Effector CD4-positive, alpha-beta T cell (primary cell): ENCODE measurements at places on chromosomes 11 and 22.
A peak's percentile ranks its signal among the peaks of the same experiment; 100 is the strongest.

GRCh38 chr11:107962181-107962580 lies 33.9 kb downstream of the RAB39A start:
- no peak for DNase-seq

DNA sequence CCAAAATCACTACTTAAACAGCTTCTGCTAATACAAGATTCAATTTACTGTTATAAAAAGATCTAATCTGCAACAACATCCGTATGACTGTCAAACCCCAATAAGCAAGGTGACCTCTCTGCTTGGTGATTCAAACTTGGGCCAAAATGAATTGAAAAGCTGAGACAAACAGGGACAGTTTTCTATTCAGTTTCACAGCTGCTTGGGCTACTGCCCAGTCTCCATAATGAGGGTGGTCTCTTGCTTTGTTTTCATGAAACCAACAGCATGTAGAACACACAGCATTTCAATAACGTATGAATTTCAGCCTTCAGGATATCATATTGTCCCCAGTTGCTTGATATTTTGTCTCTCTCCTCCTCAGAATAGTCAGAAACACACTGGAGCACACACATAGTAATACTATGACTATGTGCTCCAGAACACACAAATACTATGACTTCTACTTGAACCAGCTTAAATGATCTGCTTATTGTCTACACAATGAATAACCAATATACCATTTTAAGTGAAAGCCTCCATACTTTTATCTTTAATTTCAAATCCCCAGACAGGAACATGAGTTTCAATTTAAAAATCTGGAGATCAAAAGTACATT lies 285.0 kb downstream of the TTC28 start:
- no peak for DNase-seq

GRCh38 chr11:7079545-7080135 lies 9.2 kb upstream of the RBMXL2 start:
- no peak for DNase-seq

GRCh38 chr11:17423533-17424310 lies 35.3 kb upstream of the KCNJ11 start:
- DNase-seq, result no peak

GRCh38 chr22:22357024-22357883 lies 112.7 kb downstream of the VPREB1 start:
- peak; percentile 57 for DNase-seq

DNA sequence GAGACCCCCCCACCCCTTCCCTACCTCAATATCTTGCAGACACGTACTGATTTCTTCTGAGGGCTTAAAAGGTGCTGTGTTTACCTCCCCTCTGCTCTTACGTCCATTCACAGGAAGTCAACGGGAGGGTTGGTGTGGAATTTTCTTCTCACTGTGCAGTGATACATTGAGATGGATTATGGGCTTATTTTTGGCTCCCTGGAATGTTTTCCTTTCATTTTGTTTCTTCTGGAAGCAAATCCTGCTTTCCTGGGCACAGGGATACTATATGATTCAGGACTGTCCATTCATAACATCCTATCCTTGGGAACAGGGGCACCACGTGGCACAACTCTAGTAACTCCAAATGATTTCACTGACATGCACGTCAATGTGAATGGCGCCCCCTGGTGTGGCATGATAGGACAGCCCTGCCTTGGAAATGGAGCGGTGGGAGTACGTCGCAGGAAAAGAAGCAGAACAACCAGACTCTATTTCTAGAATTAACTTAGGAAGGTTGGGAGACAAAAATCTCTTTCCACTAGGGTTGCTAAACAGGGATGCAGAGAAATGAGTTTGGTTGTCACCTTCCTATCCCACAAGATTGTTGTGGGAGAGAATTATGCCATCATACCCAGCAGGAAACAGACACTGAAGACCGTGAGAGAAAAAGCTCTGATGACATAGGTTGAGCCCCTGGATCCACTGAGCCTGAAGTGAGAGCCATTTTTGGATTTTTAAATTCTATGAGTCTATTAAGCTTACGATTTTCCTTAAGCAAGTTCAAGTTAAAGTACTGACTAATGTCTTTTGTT lies 146.5 kb upstream of the RAG2 start:
- peak; percentile 25 for DNase-seq

DNA sequence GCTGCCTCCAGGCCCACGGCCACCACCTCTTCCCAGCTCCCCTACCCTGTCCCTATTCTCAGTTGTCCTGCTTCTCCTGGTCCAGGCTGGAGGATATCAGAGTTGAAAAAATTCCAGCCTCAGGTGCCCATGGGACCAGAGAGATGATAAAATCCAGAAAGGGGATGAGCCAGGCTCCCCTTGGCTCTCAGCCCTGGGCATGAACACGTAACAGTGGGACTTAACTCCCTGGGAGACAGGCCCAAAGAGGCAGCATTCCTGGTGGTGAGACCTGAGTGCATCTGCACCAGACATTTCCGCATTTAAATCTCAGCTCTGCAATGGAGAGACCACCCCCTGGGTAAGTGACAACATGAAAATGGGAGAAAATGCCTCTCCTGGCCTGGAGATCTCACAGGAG lies 10.4 kb upstream of the SLC39A13 start:
- DNase-seq, result no peak

DNA sequence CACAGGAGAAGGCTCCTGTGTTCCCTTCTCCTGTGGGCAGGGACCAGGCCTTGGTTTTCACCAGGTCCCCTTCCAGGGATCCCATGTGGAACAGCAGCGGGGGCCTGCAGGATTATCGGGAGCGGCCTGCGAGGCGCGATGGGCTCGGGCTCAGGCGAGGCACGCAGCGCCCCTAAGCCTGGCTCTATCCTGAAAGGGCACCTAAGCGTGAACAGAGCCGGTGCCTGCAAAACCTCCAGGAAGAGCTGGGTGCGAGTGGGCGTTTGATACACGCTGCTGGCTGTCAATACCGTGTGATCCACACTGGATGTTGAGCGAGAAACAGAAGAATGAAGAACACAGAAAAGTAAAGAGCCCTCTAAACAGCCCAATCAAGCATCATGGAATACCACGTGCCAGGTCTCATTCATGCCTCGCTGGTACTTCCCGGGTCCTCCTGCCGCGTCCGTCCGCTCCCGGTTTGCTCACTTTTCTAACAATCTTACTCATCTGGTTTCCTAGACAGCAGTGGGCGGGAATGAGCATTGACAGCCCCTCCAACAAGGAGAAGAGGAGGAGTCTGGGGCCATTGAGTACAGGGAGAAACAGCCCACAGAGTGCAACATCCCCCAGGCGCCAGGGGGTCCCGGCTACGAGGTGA lies 12.5 kb downstream of the OSBPL5 start:
- DNase-seq, result no peak

GRCh38 chr22:32854351-32854804 lies 52.9 kb downstream of the TIMP3 start:
- no peak for DNase-seq

GRCh38 chr11:23403210-23404185 lies 543.2 kb upstream of the CCDC179 start:
- DNase-seq, result no peak

- DNase-seq, result no peak
Measured at GRCh38 chr22:46269564-46269963, 1.8 kb downstream of the TTC38 start.

- DNase-seq, result peak; percentile 8
Measured at GRCh38 chr11:94325681-94326080, 21.3 kb downstream of the IZUMO1R start.

DNA sequence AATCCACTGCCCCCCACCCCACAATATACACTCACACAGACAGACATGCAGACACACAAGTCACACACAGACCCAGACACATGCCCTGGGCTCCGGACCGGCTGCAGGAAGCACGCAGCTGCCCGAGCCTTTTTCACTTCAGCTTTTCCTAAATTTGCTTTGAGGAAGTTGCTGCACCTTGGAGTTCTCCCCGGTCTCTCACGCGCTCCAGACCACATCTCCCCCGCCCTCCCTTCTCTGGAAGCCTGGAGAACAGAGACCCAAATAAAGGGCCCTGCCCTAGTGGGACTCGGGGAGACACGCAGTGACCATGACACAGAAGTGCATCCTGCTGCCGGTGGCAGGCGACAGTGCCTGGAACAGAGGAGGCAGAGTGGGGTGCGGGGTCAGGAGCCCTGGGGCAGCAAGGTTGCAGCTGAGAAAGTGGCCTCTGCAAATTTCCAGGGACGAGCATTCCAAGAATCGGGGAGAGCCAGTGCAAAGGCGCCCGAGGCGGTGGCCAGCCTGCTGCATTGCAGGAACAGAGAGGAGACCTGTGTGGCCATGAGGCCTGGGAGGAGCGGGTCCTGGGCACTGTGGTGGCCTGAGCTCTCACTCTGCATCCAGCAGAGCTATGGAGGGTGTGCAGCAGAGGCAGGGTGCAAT lies 19.1 kb downstream of the RPL3 start:
- no peak for DNase-seq

GRCh38 chr11:121575963-121576290 lies 123.2 kb upstream of the SORL1-AS1 start:
- no peak for DNase-seq

GRCh38 chr11:65109231-65110198 lies 2.2 kb upstream of the TM7SF2 start:
- DNase-seq, result no peak

GRCh38 chr11:77047007-77047927 lies 13.1 kb downstream of the B3GNT6 start:
- peak; percentile 83 for DNase-seq

DNA sequence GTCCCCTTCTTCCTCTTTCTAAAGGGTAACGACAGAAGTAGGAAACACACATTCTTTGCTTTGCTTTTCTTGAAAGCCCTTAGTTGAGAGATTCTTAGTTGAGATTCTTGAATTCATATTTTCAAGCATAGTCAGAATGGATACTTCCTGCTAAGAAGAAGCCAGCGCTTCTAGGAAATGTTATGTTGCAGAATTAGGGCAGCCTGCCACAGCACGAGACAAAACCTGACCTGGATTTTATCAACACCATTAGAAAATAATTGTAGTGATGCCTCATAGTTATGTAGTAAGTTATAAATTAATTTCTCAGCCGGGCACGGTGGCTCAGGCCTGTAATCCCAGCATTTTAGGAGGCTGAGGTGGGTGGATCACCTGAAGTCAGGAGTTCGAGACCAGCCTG lies 37.9 kb upstream of the NUP160 start:
- DNase-seq, result no peak

GRCh38 chr11:59849129-59849528 lies 3.8 kb upstream of the CBLIF start:
- no peak for DNase-seq

GRCh38 chr11:85431319-85431718 lies 195.8 kb downstream of the DLG2 start:
- DNase-seq, result no peak

- no peak for DNase-seq
Measured at GRCh38 chr22:32628628-32629572, 154.3 kb downstream of the FBXO7 start.

DNA sequence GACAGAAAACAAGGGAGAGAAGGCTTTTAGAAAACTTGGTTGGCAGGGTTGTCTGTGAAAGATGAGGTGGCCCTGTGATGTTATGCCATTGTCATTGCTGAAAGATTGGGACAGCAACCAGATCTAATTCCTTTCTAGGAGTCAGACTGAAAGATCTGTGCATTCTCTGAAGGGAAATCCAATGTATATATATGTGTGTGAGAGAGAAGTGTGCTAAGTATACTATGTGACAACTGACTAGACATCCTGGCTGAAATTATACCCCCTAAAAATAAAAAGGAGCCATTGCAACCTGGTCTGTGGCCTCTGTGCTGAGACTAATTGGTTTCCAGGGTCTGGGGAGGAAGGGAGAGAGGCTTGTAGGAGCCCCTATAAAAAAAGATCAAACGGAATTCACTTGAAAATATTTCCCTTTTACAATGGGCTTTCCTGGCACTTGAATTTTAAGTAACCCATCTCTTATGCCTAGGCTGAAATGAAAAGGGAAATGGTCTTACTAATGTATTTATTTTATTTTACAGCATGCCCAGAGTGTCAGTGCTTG lies 1.2 kb upstream of the MPPED2 start:
- no peak for DNase-seq

DNA sequence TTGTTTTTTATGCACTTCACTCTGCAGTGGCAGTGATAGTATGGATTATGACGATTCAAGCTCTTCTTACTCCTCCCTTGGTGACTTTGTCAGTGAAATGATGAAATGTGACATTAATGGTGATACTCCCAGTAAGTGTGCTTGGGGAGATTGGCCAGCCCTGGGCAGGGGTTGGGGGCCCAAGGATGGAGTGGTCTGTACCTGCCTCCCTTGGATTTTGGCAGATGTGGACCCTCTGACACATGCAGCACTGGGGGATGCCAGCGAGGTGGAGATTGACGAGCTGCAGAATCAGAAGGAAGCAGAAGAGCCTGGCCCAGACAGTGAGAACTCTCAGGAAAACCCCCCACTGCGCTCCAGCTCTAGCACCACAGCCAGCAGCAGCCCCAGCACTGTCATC lies 14.2 kb downstream of the MADD start:
- DNase-seq, result no peak

GRCh38 chr11:74225565-74225964 lies 54.5 kb downstream of the PPME1 start:
- no peak for DNase-seq

GRCh38 chr11:103880968-103881367 lies 155.5 kb upstream of the DDI1 start:
- DNase-seq, result no peak

DNA sequence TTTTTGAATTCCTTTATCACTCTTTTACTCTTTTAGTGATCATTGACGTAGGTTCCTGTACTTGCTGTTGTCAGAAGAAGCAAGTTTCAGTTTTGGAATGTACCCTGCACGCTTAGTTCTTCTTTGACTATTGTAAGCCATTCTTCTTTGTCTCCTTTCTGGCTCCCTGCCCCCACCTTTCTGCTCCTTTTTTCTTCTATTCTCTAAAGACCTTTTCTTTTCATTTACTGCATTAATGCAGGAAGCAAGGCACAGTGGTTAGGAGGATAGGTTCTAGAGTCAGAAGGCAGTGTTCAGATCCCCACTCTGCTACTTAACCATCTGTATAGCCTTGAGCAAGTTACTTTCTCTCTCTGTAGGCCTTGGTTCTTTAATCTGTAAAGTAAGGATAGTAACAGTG lies 33.7 kb upstream of the RAG2 start:
- DNase-seq, result no peak

- no peak for DNase-seq
Measured at GRCh38 chr11:79185351-79185750, 255.5 kb downstream of the TENM4 start.

GRCh38 chr11:6719576-6719975 lies 36.4 kb upstream of the MRPL17 start:
- DNase-seq, result no peak

DNA sequence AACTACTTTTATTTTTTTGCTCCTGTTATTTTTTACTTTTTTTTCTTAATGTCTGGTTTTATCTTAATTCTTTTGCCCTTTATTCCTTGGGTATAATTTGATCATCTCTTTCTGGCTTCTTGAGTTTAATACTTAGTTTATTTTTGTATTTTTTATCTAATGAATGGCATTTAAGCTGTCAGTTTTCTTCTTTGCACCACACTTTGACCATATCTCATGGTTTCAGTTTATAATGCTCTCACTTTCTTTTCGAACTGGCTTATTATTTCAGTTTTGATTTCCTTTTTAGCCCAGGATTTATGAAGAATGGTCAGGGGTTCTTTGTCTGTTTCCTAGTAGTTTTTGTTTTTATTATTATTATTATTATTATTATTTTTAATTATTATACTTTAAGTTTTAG lies 48.3 kb downstream of the QSER1 start:
- no peak for DNase-seq
